Activated gamma-delta T cell (primary cell): ENCODE measurements at places on chromosomes 12 and 14.

DNA sequence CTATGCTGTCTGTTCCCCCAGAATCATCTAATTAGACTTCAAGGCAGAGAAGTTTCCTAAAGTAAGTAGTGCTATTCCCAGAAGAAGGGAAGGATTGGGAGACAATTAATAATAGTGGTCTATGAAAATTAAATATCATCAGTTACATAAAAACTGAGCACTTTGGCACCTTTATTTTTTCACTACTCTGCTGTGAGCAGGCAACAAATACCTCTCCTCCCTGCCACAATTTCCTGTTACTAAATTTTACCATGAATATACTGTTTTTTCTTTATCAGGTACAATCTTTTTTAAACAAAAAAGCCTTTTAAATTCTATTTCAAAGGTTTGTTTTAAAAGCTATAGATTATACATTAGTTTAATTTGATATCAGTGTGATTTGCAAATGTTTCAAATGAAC is 29.4 kb upstream of the KRAS start:
- DNase-seq, result no peak

DNA sequence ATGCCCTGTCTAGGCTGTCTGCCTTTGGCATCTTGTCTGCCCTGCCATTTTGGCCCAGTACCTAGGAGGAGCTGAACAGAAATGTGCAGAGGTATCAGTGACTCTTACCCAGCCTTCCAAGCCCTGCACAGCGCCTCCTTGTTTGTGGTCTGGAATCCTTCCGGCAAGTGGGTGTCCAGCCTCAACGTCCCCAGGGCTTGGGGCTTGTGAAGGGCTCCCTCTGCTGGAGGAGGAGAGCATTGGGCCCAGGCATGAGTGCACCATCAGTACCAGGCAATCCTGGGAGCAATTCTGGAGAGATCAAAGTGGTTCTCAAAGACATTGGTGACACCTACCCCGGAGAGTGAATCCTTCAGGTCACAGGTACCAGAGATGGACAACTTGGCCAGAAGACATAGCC is 2.4 kb upstream of the TCL1B start:
- no peak for DNase-seq

- DNase-seq, result no peak
Measured at GRCh38 chr14:67622675-67623074, 3.0 kb downstream of the ARG2 start.

DNA sequence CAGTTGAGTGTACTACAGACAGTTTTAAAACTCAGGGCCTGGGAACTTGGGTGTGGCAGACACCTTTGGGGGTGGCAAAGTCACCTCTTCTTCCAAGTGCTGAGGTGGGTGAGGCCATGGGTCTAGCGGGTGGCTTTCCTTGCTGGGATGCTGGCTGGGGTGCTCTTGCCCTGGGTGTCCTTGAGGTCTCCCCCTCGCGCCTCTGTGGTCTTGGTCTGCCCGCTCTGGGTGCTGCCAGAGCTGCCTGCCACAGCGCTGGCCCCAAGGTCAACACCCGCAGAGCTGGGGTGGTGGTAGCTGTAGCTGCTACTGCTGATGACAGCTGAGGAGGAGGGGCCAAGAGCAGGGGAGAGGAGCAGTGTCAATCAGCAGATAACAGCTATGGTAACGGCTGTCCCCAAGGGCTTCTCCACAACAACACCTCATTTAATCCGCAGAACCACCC is 6.8 kb downstream of the KRT74 start:
- peak; percentile 71 for DNase-seq

- DNase-seq, result no peak
Measured at GRCh38 chr12:126509572-126509971, 1444.3 kb downstream of the AACS start.

- no peak for DNase-seq
Measured at GRCh38 chr12:51160814-51161459, 12.0 kb downstream of the TFCP2 start.

GRCh38 chr12:105245291-105245690 is 9.3 kb upstream of the APPL2 start:
- DNase-seq, result no peak

DNA sequence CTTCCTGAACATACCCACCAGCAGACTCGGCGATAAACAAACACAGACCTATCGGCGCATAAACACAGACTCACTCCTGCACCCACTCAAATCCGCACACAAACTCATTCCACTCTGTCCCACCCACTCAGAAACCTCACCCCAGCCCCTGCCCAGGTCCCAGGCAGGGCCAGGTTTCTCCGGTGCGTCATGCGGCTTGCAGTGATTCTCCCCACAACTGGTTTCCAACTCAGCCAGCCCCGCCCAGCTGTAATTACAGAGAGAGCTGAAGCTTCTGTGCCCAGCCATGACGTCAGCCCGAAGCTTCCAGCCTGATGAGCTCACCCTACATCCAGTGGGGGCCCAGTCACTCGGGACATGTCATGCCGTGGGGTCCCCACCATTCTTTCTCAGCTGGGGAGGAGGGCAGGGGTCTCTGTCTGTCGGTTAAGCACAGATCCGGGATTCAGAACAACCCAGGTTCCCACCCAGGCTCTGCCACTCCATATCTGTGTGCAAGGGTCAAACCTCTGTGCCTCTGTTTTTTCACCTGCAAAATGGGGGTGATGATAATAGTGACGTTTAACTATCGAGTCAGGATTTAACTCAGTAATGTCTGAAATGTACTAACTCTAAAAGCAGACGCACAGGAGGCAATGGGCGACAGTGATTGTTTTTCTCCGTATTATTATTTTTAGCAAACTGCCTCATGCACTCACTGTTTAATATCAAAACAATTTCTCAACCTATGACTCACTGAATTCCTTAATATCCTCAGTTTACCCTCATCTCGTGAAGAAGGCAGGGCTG is 2.3 kb upstream of the HSPB8 start:
- no peak for DNase-seq

GRCh38 chr14:50961605-50962221 is 17.4 kb upstream of the PYGL start:
- DNase-seq, result no peak

DNA sequence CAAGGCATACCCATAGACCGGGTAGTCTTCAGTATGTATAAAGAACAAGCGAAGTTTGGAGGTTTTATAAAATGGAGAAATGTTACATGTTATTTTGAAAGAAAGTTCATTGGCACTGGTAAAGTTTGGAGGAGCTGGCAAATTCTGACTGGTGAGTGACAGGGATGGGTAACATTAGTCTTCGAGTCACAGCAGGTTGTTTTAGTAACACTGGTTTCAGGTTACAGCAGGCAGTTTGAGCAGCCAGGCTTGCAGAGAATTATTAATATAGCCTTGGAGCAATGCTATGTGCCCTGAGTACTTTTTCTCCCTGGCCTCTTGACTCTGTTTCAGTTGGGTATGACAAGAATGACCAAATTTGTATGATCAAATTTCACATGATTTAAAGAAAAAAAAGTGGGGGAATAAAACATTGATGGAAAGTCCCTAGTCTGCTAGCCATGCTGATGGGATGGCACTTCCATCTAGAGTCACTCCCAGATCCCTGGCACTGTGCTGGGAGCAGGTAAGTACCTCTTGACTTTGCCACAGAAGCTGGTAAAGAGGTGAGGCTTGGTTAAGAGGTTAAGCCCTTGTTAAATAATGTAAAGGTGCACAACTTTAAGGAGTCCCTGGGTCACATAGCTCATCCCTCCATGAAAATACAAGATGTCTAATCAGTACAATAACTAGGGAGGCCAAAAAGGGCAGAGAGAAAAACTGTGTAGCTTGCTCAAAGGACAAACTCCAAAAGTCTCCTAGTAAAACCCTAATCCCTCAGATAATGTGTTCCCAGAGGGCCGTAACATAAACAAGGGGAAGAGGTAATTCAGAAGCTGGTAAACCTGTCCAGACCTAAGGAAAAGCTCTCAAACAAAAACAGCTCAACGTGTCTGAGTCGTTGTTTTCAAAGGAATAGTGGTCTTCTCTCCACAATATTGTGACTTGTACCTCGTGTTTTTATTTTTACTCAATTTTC is 12.7 kb upstream of the SVOP start:
- no peak for DNase-seq

GRCh38 chr14:79370969-79371368 is 840.3 kb downstream of the DIO2 start:
- DNase-seq, result no peak

DNA sequence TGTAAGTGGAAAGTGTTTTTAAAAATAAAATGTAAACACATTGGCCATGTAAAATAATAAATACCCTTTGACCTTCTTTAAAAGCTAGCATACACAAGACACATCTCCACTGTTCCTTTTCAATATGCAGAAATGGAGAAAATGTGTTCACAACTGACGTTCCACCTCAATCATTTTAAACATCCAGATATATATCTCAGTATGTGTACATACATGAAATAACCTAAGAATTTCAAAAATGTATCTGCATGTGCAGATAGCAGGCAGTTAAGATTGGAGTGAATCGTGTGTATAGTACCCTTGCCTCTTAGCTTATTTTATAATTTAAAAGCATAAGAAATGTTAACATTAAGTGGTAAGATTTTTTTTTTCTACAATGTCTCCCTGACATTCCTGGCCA is 406.2 kb upstream of the FLRT2 start:
- DNase-seq, result no peak

DNA sequence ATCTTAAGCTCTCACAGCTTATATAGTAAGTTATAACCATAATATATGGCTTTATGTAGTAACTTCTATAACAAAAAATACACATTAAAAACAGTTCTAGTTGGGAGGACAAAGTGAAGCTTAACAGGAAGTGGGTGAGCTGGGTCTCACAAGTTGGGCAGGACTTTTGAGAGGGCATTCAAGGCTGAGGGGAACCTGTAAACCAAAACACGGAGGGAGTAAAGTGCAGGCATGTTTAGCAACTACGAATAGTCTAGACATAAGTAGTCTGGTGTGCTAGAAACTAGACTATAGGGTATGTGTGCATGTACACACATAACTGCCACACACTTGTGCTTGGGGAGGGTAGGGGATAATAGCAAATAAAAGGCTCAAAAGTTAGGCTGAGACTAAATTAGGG is 14.2 kb upstream of the NEK9 start:
- no peak for DNase-seq

DNA sequence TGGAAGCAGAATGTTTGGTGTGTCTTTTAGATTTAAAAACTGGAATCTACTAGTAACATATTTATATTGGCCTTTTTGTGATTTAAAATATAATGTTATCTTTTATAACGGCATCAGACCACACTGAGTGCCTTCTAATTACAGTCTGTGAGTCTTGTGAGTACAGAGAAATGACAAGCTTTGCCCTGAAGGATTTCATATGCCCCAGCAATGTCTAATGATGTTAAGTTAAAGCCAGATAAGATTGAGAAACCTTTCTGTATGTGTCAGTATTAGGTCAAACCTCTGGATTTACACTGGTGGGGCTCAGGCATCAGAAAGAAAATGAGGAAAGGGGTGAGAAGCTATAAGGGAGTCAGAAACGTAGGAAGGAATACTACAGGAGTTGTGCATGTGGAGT is 25.2 kb downstream of the PLEKHA5 start:
- DNase-seq, result no peak

- DNase-seq, result no peak
Measured at GRCh38 chr14:57748279-57748678, 117.6 kb downstream of the SLC35F4 start.

GRCh38 chr12:56374726-56375597 is 12.3 kb upstream of the APOF start:
- DNase-seq, result no peak

- DNase-seq, result no peak
Measured at GRCh38 chr14:62763951-62764350, 281.3 kb downstream of the KCNH5 start.

GRCh38 chr14:71487449-71487848 is 444.8 kb upstream of the RGS6 start:
- DNase-seq, result no peak

DNA sequence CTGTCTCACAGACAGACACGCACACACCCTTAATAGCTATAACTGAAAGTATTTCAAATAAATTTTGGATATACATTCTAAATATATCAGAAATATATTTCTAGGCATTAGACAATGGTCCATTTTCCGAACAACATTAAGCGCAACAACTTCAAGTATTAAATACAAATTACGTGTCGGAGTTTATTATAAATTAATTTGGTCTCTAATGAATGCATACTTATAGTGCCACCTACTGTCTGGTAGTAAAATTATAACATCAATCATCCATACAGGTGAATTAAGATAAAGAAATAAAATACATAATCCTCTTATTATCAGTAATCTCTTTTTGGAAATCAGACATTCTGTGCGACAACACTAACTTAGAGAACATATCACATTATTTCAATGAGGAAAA is 27.2 kb upstream of the CMAS start:
- no peak for DNase-seq

DNA sequence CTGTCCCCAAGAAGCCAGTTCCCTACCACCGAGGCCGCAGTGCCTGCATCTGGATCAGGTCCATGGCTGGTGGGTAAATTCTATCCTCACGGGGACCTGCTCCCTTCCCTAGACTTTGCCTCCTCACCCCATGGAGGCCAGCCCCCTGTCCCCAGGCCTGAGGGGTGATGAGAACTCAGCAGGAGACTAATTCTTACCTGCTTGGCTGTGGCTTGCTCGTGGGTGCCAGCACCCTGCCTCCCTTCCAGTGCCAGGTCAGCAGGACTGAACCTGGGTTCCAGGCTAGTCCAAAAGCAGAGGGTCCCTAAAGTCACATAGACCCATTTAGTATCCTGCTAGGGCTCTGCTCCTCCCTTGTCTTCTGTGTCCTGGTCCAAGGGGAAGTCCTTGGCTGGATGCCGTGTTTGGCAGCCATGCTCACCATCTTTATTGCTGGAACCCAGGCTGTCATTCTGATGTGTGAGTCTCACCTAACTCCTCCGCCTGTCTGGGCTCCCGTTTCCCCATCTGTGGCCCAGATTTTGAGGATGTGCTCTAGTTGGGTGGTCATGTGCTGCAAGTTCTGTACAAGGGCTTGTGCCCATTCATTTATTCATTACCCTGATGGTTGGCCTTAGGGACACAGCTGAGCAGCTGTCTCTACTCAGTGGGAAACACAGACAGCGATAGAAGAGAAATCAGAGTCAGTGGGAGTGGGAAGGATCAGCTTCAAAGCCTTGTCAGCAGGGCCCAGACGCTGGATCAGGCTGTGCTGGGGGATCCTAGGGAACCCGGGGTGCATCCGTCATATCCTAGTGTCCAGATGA is 949 bp downstream of the PLBD2 start:
- DNase-seq, result no peak

DNA sequence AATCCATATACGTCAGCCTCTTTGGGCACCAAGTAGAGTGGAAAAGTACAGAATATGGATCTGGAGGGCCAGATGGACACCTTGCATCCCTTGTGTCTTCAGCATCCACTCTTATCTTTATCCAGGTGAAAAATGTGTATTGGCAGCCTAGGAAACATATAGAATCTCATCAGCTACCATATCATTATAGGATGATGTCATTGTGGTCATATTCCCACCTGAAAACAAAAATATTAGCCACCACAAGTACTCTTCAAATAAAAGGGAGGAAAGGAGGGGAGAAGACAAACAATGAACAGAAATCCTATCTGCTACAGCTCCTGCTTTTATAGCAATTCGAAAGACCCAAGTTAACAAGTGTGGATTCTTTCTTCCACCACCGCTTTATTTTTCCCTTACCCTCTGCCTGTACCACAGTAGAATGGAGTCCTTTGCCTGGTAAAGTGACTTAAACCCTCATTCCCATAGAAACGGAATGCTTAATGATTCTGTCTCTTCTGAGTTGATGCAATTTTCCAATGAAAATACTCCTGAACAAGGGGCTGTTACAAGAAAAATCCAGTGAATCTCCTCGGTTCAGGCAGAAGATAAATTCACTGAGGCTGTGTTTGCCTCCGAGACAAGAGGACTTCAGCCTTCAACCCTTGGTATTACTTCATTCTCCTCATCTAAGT is 13.8 kb upstream of the IL26 start:
- no peak for DNase-seq
